ENCODE measurements at places on chromosomes 4 and X.

GRCh38 chrX:15395789-15396188 lies 11.6 kb upstream of the VEGFD start:
- DNase-seq, result no peak

DNA sequence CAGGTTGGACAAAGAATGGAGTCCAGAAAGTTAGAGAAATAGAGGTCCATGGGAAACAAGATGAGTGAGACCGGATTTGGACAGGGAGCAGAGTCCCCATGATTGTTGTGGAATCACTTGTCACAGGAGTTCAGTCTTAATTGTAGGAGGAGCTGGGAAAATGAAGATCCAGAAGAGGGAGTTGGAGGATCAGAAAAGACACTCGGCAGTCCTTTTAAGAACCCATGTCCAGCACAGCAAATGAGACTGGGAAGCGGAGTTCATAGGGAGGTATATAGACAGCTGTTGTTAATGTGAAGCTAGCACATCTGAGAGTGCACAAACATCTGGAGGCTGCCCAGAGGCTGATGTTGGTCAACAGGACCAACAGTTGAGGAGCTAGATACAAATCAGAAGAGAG lies 111.4 kb upstream of the RXFP1 start:
- DNase-seq, result no peak

- DNase-seq, result no peak
These were observed 483.3 kb downstream of the PRR32 start for GRCh38 chrX:127302841-127303240.

DNA sequence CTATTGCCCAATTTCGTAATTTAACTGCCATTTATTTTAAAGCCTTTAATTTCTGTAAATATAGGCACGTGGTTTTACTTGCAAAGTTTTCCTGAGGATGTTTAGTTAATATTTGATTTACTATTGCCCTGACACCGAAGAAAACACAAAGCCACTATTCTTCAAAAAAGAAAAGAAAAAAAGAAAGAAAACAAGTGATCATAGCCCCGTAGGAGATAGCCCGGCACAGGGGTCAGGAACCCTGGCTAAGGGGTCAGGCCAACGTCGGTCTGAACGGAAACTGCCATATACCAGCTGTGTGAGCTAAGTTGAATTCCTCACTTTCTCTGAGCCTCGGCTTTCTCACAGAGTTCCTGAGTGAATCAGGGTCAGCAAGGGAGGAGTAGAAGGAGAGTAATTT lies 17.7 kb upstream of the LAMP2 start:
- DNase-seq, result no peak

GRCh38 chr4:2714061-2714770 lies 41.9 kb downstream of the TNIP2 start:
- DNase-seq, result no peak

- no peak for DNase-seq
These were observed 81.5 kb downstream of the PPP3CA start for GRCh38 chr4:101265816-101266172.

- DNase-seq, result no peak
These were observed 495.1 kb upstream of the FAM241A start for GRCh38 chr4:111650146-111650545.

- DNase-seq, result no peak
These were observed 142.9 kb upstream of the SFRP2 start for GRCh38 chr4:153931804-153932203.

- DNase-seq, result no peak
These were observed 7.5 kb upstream of the PTCHD1 start for GRCh38 chrX:23327104-23327503.

- DNase-seq, result no peak
These were observed 22.9 kb upstream of the FAT1 start for GRCh38 chr4:186746581-186746980.

DNA sequence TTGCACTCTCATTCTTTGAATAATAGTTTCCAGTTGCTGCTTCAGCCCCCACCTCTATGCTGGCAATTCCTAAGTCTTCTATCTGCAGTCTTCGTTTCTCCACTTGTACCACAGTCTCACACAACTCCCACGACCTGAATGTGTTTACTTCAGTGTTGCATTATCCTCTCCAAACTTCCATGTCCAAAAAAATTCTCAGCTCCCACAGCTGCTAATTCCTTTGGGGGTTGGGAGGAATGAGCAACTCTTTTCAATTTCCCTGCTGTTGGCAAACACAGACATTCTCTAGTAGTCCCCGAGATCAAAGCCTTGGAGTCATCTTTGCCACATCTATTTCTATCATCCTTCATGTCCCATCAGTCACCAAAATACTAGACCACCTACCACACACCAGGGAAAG lies 14.4 kb upstream of the CDS1 start:
- DNase-seq, result no peak

DNA sequence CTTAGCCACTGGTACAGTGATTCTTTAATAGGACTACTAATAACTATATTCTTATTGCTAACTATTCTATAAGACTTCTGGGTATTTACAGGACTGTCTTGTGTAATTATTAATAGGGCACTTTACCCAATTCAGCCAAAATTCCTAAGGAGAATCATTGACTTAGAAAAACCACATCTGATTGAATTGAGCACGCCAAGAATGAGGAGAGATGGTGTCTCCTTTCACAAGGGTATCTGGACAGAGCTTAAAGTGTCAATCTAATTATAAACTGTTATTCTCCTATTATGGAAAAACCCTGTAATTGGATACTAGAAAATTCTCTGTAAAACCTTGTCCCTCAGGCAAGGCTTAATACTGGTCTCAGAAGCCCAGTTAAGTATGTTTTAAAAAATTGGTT lies 111.1 kb upstream of the TLL1 start:
- DNase-seq, result no peak

GRCh38 chr4:25667931-25668557 lies 12.4 kb downstream of the SLC34A2 start:
- DNase-seq, result no peak

- DNase-seq, result no peak
These were observed 132.9 kb downstream of the NKX6-1 start for GRCh38 chr4:84366161-84366560.

DNA sequence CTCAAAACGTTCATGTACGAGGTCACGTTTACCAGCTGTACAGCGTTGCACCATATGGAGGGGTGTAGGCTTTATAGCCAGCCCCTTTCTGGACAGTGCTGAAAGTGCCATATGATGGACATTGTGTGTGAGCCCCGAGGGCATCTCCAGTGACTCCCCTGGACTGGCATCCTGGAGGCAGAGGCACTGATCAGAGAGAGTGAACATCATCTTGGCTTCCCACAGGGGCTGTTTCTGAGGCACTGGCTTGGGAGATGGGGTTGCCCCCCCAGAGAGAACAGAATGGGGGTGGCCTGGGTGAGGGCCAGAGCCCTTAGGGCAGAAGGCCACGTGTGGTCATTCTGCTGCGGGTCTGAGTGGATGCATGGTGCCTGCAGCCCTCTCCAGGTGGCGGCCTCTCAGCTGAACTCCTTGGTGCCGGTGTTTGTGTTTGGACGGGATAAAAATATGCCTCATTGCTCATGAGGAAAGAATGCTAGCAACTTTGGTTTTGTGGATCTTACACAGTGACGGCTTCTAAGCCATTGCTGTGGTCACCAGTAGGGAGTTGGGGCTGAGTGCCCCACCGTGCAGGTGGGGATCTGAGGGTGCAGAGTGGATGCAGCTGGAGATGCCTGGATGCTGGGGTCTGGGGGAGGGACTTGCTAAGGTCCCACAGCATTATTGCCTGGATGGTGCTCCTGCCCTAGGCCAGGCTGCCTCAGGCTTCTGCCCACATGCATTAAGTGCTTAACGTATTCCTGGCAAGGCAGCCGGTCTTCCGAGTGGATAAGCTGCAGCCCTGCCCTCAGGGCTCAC lies 3.4 kb downstream of the WFS1 start:
- no peak for DNase-seq

GRCh38 chr4:78692822-78693170 lies 83.4 kb upstream of the BMP2K start:
- no peak for DNase-seq

- DNase-seq, result no peak
These were observed 72.4 kb upstream of the MSANTD1 start for GRCh38 chr4:3176367-3177229.

DNA sequence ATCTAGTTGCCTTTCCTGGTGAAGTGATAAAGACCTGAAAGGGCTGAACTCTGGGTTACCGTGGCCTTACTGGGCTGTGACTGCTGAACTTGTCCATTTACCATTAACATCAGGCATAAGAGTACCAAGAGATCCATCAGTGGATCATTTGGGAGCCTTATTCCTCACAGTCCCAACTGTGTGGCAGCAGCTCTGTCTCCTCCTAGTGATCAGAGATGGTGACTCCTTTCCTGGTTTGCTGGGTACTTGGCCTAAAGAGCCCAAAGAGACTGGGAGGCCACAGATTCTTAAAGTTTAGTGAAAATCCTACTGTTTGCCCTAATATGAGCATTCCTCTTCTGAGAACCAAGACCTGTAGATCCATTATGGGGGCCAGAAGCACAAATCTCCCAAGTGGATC lies 56.3 kb upstream of the ATP6AP2 start:
- DNase-seq, result no peak

DNA sequence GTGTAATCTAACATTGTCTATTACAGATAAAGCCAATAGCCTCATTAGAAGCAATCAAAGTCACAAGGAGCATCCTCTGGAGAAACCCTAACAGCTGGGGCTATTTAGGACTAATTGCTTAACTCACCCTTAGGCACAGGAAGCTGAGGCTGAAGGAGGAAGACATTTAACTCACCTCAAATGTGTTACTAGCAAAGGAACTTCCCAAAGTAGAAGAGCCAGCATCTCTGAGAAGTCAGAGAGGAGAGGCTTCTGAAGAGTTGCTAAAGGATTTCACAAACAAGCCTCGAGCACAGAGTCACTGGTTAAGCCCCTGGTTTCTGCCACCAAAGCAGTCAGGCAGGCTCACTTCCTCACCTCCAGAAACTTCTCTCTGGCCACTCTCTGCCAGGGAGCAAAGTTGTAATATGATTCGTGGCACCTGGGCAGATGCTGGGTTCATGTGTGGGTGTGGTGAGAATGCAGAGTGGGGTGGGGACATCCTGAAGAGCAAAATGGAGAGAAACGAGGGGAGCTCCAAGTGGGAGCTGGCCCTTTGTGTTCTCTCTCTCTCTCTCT lies 201.3 kb downstream of the HS6ST2 start:
- DNase-seq, result no peak

DNA sequence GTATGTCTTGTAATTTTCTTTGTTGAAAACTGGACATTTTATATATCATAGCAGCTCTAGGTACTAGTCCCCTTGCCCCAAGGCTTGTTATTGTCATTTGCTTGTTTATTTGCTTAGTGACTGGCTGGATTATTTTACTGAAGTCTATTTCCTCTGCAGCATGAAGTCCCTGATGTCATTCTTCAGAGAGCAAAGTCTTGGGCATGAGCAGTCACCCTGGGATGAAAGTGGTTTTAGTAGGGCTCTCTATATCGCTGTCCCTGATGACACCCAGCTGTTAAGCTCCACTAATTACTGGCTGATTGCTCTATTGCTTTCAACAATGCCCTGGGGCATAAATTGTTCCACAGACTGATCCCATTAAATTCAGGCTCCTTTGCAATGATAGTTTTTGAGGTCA lies 113.5 kb upstream of the USP9X start:
- DNase-seq, result no peak

GRCh38 chr4:165592386-165592785 lies 213.6 kb downstream of the CPE start:
- DNase-seq, result no peak

GRCh38 chrX:48890934-48891401 lies 6.6 kb downstream of the TIMM17B start:
- DNase-seq, result no peak

GRCh38 chr4:20496068-20496467 lies 204.2 kb upstream of the PACRGL start:
- DNase-seq, result no peak

DNA sequence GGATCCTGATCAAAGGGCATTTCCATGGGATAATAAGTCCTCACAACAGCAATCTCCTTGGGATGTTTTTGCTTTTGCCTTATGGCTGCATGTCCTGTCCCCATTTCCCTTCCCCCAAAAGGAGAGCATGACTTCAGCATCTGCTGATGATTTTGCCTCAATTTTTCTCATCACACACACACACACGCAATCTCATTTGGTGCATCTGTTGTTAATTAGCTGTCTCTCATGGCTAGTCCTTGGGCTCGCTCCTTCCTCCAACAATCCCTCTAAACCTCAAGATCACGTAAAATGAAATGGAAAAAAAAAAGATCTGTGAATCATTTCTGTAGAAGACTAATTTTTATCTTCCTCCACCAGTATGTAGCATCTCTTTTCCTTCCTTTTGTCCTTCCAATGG lies 153.6 kb downstream of the RBMX2 start:
- DNase-seq, result no peak

- no peak for DNase-seq
These were observed 1.6 kb downstream of the BANK1 start for GRCh38 chr4:101792056-101792590.

DNA sequence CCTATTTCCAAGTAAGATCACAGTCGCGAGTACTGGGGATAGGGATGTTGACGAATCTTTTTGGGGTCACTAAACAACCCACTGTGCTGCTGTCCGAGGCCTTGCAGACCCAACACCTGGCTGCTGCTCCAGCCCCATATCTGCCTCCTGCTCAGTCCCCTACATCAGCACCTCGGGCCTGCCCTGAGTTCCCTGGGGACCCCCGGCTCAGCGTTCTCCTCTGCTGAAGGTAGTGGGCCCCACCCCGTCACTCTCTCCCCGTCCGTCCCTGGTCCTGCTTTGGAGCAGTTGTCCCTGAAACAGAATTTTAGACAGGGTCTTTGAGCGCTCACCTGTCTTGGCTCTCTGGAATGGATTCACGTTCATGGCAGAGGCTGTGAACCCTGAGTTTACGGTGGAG lies 202.4 kb upstream of the PSAPL1 start:
- no peak for DNase-seq

GRCh38 chr4:7411896-7412553 lies 22.7 kb downstream of the PSAPL1 start:
- DNase-seq, result no peak

DNA sequence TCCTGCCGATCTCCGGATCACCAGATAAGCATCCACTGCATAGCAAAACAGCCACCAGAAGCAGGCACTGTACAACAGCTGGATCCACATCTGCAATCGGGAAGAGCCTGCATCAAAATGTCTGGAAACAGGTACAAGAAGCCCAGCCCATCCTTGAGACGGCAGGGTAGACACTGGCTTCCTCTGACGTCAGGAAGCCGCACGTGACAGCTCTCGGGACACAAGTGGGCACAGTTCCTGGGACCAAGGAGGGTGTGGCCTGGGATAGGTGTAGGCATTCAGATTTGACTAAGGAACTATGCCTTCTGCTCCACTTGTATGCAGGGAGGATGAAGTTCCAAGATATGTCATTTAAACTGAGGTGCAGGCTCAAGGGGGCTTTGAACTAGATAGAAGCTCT lies 6.3 kb downstream of the GPR143 start:
- no peak for DNase-seq

- no peak for DNase-seq
These were observed 26.9 kb upstream of the CYBB start for GRCh38 chrX:37752936-37753335.

DNA sequence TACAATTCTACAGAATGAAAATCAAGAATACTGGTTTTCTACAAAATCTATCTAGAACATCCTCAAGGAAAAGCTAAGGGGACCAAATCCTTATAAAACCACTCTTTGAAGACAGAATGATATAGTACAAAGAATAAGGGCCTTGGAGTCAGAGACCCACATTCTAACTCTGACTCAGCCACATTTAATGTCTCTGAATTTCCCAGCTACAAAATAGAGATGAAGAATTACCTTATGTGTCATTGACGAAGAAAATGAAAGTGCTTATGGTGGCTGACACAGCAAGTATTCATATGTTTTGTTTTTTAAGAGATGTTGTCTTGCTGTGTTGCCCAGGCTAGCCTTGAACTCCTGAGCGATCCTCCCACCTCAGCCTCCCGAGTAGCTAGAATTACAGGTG lies 35.9 kb upstream of the CXorf38 start:
- DNase-seq, result no peak

GRCh38 chr4:103008875-103009729 lies 10.4 kb downstream of the SLC9B1 start:
- peak; percentile 56 for DNase-seq

All from bone marrow (tissue), 2 donors.